RCC 7860 (cell line): ENCODE measurements at places on chromosomes 5 and 9.
A peak's percentile ranks its signal among the peaks of the same experiment; 100 is the strongest.

DNA sequence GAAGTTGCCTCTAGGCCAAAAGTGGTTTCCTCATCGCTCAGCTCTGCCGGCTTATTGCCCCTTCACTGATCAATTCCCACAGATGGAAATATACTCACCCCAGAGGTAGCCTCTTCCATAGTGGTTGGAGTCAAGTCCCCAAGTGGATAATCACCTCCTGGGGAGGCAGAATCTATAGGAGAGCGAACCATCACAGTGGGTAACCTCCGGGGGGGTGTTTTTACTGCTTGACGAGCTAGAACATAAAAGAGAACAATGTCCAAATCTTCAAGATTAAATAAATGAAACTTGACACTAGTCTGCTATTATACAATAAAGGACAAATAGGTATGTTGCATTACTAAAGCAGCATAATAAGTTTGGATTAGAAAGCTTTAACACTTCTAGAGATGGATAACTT, 9.3 kb downstream of the BRD8 start:
- DNase-seq: no peak

DNA sequence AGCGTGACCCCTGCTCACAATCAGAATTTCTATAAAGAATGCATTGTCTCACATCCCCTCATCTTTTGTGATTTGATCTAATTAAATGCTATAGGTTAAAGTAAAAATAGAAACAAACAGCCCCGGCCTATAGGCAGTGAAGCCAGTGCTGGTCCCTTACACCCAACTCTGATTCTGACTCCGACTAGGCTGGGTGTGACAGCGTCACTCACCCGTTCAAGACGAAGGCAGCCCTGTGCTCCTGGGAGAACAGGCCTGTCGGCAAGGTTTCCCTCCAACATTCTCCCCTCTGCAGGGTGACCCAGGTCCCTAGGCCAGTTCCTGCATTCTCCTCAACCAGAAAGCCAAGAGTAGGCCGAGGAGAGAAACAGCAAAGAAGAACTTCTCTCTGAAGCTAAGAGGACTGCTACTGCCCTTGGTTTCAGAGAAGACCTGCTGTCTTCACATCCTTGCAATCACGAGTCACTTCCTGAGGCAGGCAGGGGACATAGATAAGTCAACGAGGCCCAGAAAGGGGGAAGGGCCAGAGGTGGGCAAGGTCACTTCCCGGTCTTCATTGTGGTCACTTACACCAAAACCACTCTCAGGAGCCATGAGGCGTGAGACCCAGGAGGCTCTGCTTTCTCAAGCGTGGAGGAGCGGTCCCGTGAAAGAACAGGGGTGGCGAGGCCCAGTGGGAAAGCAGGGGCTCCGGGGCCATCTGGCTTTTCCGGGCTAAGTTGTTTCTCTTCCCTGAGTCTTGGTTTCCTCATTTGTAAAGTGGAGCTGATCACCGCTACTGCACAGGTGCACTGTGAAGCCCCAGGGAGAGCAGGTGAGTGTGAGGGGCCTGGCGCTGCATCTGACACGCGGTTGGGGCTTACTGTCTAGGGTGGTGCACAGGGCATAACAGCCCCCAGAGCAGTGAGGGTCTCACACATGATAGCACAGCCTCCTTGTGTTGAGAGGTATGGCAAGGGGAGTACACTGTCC, 200.8 kb downstream of the CRB2 start:
- DNase-seq: peak; percentile 51

DNA sequence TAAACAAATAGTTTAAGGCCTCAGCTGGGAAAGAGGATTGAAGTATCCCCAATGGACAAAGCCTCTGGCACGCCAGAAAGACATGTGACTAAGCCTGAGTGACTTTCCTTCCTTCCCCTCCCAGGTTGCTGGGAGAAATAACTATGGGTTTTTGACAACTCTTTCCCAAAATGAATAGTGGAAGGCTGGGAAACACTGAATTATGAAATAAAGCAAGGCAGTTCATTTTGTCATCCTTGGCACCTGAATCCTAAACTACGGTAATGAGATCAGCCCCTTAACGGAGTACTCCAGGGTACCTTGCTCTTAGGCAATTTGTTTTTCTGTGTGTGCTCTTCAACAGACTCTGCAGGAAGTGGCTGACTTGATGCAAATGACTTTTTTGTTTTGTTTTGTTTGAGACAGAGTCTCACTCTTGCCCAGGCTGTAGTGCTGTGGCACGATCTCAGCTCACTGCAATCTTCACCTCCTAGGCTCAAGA, 75.2 kb downstream of the LMNB1 start:
- no peak for DNase-seq

- peak; percentile 54 for DNase-seq
Observed at GRCh38 chr9:6788162-6789016, 30.6 kb downstream of the KDM4C start.

DNA sequence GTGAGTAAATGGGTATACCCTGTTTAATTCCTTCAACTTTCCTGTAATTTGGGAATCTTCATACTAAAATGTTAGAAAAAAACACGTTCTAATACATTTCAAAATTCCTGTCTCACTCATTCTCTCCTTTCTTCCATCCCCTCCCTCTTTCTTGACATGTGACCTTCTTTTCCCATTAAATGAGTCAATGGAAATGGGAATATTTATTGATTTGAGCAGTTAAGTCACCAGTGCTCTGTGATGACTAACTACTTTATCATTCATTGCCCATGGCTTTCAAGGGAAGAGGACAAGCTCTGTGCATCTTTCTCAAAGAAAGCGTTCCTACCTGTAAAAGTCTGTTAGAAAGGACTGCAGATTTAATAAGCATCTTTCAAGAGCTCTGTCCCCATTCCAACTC, 144.4 kb upstream of the MAP3K1 start:
- DNase-seq: no peak

DNA sequence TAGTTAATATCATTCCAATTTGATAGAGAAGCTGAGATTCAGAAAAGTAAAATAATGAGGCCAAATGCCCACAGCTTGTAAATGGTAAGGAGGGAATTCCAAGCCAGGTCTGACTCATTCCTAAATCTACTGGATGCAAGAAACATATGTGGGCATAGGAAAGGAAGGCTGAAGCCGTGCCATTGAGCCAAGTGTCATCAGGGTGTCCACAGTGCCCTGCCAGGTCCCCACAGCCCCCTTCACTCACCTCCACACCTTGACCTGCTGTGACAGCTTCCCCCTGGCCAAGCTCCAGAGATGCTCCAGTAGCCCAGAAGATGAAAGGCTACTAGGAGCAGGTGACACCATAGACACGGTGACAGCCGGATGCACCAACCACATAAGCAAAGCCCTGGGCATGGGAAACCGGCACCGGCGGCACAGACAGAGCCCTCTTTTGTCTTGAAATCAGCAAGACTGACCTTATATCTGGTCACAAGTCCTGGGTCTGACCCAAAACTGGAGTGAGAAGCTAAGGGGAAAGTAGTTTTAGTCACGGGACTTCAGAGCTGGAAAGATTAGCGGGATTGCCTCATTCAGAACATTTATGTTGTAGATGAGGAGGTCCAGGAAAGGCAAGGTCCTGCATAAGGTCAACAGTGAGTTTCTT, 20.1 kb upstream of the FAT2 start:
- no peak for DNase-seq

DNA sequence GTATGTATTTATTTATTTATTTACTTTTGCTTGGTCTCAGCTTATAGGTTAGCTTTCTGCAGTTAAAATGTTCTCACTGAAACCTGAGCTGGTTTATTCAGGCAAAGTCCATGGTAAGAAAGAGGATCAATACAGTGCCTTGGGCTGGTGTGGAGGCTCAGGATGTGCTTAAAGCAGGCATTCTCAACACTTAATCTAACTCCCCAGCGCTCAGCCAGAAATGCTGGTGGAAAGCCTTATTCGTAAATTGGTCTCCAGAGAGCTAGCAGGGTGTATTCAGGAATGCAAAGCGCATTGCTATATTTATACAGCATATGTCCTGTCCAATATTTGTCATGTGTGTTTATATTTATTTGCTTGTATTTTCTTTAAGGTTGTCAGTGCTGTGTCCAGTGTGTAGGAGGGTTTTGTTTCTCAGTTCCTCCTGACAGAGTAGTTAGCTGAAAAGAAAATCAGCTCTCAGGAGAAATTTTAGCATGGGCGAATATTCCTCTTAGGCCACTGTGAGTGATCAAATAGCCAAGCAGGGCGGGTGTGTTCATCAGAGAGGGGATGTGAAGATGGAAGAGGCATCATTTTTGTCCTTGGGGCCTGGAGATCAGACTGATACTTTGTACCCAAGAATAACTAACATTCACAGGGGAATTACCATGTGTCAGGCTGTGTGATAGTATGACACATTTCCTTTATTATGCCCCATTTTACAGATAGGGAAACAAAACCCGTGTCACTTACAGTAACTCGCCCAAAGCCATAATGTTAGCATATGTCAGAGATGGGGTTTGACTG, 65.8 kb downstream of the DOCK2 start:
- DNase-seq: no peak

GRCh38 chr5:98721231-98721928, 52.1 kb upstream of the RGMB start:
- DNase-seq: no peak

DNA sequence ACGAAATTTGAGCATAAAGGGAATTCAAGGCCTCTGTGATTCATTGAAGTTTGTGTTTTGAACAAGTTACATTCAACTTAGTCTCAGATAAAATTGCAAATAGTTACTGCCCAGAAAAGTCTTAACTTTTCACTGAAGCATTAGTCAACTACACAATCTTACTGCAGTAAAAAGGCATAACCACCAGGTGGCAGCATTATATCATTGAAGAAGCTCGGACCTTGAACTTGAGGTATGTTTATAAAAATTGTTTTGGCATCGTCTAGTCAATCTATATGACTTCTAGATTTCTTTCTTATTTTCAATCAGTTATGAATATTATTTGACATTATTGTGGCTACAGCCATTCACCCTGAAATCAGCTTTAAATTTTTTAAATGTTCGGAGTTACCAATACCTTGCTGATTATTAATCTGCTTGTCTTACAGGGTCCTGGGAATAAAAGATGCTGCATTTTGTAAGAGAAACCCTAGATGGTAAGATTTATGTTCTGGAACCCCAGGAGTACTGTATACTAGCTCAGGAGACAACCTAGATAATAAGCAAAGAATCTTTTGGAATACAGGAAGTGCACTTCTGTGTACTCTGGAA, 83.9 kb upstream of the GRAMD2B start:
- peak; percentile 55 for DNase-seq

GRCh38 chr5:95411474-95411873, 20.3 kb downstream of the FAM81B start:
- DNase-seq: no peak

GRCh38 chr5:16644301-16644889, 27.6 kb upstream of the RETREG1 start:
- no peak for DNase-seq

GRCh38 chr5:138950421-138951031, 75.4 kb upstream of the LRRTM2 start:
- DNase-seq: no peak

GRCh38 chr5:60184606-60185005, 291.1 kb upstream of the PDE4D start:
- no peak for DNase-seq

- DNase-seq: no peak
Observed at GRCh38 chr5:129441096-129441495, 19.0 kb upstream of the ADAMTS19 start.

GRCh38 chr5:174231956-174232487, 186.5 kb downstream of the NSG2 start:
- no peak for DNase-seq

DNA sequence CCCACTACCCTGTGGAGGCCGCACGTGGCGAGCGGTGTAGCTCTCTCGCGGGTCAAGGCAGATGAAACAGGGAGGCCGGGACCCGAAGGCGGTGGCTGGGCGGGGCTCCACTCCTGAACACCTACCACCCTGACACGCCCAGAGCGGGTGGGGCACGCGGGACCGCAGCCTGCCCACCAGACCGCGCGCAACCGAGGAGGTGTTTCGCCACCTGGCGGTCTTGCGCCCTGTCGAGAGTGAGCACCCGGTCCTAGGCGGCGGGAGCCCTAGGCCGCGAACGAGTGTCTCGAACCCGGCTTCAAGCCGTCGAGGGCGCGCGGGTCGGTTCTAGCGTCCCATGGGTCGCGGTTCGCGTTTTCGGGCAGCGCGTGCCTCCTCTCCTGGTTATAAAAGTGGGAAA, 2.2 kb upstream of the EXOSC3 start:
- no peak for DNase-seq

DNA sequence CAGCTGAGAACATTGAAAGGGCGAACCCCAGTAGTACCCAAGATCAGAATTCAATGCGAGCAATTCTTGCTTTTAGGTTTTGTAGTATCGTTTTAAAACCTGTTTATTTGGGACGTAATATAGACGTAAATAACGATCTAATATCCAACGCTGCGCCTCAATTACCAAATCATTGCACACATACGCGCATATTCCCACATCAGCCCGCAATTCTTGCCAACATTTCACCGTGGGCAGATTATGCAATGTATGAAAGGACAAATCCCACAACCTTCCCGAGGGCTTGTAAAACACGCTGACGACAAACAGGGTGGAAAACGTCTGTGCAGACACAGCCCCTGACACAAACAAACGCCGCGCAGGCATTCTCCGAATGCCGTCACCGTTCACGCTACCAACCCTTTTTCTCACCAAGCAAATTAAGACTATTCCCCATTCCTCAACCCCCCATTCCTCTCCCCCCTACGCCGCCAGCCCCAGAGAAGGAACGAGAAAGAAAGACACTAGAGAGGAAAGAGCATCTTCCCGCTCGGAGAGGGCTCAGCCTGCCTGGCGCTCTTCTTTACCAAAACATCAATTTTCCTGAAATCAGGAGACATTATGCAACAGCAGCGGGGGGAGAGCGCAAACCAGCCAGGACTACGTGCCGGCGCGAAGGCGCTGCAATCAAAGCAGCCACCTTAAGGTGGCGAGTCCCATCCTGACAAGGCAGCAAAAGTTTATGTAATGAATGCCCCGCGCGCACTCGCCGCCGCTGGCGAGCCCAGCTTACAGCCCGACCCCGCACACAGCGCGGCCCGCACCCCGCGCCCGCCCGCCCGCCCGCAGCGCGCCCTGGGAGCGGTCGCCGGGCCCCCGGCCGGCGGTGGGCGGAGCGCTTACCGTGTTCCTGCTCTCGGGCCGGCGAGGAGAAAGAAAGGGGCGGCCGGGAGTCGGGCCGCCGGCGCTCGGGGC, 597 bp downstream of the NFIL3 start:
- DNase-seq: peak; percentile 63

- DNase-seq: no peak
Observed at GRCh38 chr9:127107171-127107928, 15.1 kb downstream of the ANGPTL2 start.

DNA sequence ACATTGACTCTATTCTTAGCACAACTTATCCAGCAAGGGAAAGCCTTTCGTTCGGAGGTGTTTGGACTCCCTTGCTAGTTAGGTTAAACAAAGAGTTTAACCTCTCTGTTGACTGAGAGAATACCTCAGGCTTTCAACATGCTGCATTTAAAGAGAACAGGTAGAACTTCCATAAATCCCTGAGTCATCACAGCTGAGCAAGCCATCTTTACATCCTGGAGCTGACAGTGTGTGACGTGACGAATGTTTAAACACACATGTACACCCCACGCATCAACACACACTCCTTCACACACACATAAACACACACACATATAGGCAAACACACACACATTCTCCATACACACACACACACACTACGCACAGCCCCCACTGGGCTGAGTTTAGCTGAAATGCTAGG, 152.8 kb downstream of the ADAMTS12 start:
- DNase-seq: no peak

GRCh38 chr9:101403516-101404285, 5.0 kb downstream of the ZNF189 start:
- no peak for DNase-seq

GRCh38 chr9:72583370-72583769, 62.0 kb downstream of the TMC1 start:
- no peak for DNase-seq

- no peak for DNase-seq
Observed at GRCh38 chr9:132238992-132239391, 77.1 kb downstream of the NTNG2 start.

- DNase-seq: no peak
Observed at GRCh38 chr5:81182396-81183390, 50.4 kb upstream of the CKMT2 start.
